ENCODE measurements at places on chromosomes 6 and 20.

DNA sequence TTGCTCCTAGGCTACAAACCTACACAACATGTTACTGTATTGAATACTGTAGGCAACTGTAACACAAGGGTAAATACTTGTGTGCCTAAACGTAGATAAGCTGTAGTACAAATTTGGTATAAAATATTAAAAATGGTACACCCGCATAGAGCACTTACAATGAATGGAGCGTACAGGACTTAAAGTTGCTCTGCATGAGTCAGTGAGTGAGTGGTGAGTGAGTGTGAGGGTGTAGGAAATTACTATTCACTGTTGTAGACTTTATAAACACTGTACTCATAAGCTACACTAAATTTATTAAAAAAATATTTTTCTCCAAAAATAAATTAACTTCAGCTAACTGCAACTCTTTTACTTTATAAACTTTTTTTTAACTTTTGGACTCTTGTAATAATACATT, 391.6 kb downstream of the ADGRB3 start:
- no peak for DNase-seq

DNA sequence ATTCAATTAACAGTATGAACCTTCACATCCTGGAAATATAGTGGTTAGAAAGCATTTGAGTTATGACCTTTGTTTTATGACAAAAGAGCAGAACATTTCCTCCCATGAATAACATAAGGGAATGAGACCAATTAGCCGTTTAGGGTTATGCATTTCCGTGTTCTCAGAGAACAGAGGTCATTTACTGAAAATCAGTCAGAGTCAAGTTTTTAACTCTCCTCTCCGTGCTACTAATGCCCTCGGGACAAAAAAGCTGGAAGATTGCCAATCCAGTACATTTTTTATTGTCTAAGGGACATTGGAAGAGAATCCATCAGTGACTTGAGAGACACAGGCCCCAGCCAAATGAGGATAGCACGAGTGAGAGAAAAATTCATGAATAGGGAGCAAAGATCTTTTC, 632.7 kb downstream of the RFPL4B start:
- DNase-seq: no peak

DNA sequence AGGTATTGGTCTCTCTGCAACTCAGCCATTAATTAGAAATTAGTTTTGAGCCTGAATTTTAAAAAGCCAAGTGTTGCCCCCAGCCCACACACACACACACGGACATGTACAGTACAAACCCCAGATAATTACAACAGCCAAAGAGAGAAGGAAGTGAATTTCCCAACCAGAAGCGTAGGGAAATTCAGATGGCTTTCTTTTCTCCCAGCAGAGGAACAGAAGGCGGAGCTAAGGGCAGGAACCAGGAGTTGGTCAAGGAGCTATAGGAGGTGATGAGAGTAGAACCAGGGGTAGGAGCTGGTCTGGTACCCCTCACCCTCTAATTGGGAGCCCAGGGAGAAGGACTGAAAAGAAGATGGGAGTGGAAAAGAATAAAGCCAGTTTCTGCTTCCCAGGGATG, 3.9 kb upstream of the ZBTB9 start:
- no peak for DNase-seq

GRCh38 chr20:44954211-44954610, 6.0 kb downstream of the TOMM34 start:
- no peak for DNase-seq

DNA sequence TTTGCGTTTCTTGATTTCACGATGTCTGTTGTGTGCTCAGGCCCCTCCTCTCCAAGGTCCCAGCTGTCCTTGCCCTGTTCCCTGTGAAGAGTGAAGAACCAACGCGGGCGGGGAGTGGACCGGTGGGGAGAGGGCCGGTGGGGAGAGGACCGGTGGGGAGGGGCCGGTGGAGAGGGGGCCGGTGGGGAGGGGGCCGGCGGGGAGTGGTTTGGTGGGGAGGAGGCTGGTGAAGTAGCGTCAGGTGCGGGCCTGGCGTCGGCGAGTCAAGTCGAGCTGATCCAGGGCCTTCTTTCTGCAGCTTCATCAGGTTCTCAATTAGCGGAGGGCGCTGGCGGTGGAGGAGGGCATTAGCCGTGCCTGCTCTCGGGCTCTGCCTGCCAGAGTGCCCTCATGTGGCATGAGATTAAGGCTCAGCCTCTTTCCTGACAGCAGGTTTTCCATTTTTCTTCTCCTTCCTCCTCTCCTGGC, 21.2 kb upstream of the BHLHE23 start:
- no peak for DNase-seq

DNA sequence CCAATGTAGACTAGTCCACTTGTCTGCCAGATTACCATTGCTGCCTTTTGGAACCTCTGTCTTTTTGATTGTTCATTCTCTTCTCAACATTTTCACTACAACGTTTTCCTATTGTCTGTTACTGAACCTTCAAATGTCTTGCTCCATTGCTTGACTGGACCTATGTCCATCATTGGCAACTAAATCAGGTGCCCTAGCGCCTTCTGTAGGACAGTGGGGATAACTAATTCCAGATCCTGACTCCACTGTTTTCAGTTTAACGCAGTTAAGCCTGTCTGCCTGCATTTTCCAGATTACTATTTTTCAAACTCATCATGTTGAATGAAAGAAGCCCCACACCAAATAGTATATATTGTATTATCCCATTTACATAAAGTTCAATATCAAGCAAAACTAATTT, 433.6 kb downstream of the RNF144B start:
- peak; percentile 44 for DNase-seq

DNA sequence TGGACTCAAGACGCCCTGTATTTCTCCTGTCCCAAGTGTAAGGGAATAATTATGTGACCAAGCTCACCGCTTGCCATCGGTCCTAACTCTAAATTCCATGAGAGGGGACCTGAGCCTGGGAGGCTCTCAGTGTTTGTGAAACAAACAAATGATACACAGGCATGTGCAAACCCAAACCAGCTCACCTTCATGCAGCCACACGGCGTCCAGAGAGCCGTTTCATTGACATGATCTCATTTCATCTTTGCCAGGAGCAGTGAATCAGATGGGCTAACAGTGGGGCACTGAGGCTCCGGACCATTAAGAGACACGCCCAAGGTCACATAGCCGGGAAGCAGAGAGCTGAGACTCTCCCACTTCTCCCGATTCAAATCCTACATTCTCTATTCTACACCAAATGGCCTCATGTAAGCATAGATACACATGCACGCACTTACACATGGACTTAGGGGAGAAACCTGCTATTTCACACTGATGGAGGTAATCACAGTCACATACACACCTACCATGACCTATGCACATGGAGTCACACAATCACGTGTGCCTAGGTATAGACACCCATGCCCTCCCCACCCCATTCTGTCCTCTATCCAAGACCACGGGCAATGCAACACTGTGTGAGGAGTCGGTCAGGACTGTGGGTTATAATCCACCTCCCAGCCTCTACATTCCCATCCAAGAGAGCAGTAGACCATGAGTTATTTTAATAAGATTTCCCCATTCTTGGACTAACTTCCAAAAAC, 1.1 kb downstream of the BNIP5 start:
- no peak for DNase-seq

DNA sequence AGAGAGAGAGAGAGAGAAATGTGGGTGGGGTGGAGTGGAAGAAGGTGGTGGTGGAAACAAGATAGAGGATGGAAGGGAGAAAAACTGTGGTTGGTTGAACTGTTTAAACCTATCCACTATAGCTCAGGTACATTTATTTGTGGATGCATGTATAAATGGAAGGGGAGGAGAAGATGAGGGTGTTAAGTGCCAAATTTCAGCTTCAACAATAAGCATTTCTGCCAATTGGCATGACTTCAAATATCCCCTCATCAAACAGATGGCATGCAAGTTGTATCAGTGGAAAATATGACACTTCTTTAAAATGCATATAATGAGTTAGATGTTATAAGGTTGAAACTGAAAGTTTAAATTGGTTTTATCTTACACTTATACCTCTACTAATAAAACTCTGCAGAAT, 216.1 kb downstream of the LMBRD1 start:
- DNase-seq: no peak

GRCh38 chr20:52313341-52313963, 121.9 kb upstream of the ZFP64 start:
- DNase-seq: no peak

GRCh38 chr20:47389867-47390347, 33.4 kb upstream of the ZMYND8 start:
- no peak for DNase-seq

DNA sequence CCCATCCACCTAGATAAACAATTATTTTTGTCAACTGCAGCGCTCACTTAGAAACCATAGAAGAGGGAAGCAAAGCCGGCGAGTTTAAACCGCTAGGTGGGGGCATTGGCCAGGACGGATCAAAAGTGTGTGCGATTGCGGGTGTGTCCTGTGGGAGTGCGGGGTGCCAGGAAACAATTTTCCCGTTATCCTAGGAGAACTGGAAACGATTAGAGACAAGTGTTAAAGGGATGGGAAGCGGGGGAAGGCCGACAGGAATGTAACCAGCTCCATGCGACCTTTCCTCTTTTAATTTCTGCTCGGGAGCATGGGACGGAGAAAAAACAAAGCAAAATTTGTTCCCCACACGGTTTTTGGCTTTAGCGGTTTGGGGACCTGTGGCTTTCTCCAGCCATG, 2.8 kb upstream of the HTR1B start:
- no peak for DNase-seq

DNA sequence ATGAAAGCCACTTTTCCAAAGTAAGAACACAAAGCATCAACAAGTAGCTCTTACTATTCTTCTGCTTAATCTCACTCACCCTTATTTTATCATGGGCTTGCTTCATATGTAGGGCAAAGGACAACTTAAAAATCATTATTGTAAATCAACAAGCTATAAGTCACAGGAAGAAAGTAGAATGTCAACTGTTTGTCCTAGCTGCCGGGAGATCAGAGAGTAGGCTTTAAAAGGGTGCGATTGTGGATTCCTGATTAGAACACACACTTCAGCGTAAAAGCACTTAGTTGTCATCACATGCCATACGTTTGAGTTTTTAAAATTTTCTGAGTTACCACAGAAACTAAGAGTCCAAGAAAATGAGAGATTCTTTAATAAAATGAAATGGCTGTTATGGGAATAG, 44.4 kb upstream of the NHSL1 start:
- no peak for DNase-seq

DNA sequence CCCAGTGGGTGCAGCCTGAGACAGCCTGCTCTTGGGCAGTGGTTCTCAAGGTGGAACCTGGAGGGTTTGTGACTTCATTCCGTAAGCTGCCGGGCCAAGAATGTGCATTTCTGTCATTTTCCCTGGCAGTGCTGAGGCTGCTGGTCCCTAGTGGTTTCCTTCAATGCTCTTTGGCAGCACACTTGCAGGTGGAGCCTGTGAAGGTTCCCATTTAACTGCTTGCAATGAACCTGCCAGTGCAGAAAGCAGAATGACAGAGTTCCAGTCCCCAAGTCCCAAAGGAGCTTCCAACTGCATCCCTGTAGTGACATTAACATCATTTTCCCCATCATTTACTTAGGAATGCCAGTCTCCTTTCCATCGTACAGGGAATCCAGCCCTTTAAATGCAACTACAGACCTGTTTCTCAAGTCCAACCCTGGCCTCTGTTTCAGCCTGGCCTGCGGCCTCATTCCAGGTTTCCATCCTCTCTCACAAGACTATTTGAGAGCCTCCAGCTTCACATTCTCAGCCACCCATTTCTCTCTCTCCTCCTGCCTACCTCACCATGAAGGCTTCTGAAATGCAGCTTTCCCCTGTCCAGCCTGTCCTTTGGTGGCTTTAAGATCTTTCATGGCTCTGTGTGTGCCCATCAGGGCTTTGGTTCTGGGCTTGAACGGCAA, 149.7 kb upstream of the GGTLC1 start:
- DNase-seq: no peak

- DNase-seq: no peak
Observed at GRCh38 chr20:32358632-32358882, 426 bp downstream of the ASXL1 start.

- peak; percentile 84 for DNase-seq
Observed at GRCh38 chr6:73134588-73134987, 90.7 kb downstream of the KHDC1L start.

GRCh38 chr6:151763303-151763702, 44.2 kb upstream of the ESR1 start:
- no peak for DNase-seq

DNA sequence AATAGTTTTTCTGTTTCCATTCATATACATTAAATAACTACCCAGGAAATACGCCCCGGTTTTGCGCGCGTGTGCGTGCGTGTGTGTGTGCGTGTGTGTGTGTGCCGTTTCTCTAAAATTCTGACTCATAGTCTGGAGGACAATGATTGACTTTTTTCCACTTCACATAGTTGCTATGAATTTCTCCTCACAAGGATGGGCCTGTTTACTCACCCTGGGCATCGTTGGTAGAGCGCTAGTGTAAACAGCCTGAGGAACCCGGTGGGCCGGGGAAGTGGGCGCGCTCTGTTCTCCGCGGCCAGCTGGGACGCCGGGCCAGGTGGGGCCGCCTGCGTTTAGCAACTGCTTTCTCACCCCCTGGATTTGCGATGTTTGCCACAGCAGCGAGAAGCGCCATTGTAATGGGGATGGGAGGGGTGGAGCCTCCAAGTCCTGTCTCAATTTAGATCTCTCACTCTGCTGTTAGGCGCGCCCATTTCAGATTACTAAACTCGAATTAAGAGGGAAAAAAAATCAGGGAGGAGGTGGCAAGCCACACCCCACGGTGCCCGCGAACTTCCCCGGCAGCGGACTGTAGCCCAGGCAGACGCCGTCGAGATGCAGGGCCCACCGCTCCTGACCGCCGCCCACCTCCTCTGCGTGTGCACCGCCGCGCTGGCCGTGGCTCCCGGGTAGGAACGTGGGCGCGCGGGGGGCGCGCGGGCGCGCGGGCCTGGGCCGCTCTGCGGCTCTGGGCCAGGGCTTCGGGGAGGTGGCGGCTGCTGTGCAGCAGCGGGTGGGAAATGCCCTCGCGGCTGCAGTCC, at the start of gene CD109:
Gene CD109, plus strand, starts transcription at position 585 of the 803 bp plus-strand sequence. Its CDS starts 13 bp downstream, at position 598.
- DNase-seq: peak; percentile 70

- DNase-seq: no peak
Observed at GRCh38 chr20:50189681-50190250, 864 bp upstream of the CEBPB start.

DNA sequence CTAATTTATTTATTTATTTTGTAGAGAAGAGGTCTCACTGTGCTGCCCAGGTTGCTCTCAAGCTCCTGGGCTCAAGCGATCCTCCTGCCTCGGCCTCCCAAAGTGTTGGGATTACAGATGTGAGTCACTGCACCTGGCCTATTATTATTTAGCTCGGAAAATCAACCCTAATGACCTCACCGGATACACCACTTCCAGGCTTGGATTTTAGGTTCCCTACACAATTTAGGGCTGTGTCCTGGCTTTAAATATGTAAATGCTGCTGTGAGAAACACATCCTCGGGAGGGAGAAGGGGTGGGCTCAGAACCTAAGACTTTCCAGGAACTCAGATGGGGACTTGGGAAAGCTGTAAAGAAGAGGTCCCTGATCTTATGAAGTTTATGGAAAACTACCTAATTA, 51.0 kb upstream of the SLC32A1 start:
- DNase-seq: no peak

Data from H1 (cell line).